ENCODE measurements at places on chromosomes 2 and 18. TPM values are rescaled to one million over a fixed set of nuclear protein-coding genes. Genes with fewer than 3 reads are reported as not detected.

- no peaks in the 10 kb centered on the region for H3K4me1 ChIP-seq
- DNase-seq: no peak
- H3K27me3 ChIP-seq: no peaks in the 10 kb centered on the region
- H3K36me3 ChIP-seq: no peaks in the 10 kb centered on the region
- H3K4me3 ChIP-seq: no peak overlapping the region
- no peak overlapping the region for H3K27ac ChIP-seq
Observed at GRCh38 chr2:88831792-88832248, 140.3 kb downstream of the RPIA start.

- no peak overlapping the region for H3K27ac ChIP-seq
- H3K36me3 ChIP-seq: no peaks in the 10 kb centered on the region
- no peak for DNase-seq
- H3K4me1 ChIP-seq: 0 out of 2 replicates have a peak, but pooled peaks cover 6% of the 10 kb centered on the region
Observed at GRCh38 chr2:62568983-62569837, 63.2 kb upstream of the TMEM17 start.

The LONRF2 gene
- total RNA-seq: 0.81 TPM

The FOXD4L1 gene
- total RNA-seq: not detected

The OXER1 gene
- total RNA-seq: not detected

The GPR45 gene
- 0.29 TPM for total RNA-seq
